Liver (tissue), 10 donors: ENCODE measurements at places on chromosomes 6 and 20.

- DNase-seq: no peak
Measured at GRCh38 chr6:81865712-81866111, 113.2 kb upstream of the TENT5A start.

DNA sequence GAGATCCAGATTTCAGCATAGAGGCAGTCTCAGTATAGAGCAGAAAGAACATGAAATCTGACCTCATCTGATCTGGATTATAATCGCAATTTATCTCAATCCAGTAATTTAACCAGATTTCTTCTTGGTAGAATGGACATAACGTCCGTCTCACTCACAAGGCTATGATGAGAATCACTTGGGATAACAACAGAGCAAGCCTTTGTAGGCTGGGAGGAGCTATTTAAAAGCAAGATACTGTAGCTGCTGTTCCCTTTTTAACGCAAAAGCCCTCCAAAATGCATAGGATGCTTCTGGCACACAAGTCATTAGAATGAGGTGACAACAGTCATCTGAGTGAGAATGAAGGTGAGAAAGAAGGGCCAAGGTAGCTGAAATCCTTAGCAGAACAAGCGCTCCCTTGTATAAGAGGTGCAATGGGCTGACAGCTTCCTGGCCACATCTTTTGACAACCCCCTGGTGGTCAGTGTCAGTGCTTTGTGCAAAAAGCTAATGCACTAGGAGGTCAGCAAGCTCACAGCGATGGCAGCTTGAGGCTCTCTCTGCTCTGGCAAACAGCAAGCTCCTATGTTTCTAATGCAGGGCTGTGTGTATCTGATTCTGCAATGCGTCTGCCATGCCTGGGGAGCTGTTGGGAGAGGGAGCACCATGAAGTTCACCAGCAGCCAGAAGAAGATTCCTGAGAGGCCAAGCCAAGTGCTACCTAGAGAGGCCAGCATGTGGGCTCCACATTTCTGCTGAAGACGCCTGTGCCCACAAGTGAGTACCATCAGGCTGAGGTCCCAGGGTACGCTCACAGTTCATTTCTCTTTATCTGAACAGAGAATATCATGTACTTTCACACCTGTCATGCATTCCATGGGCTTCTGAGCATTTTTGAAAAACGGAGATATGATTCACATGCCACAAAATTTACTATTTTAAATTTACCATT lies 16.2 kb downstream of the METTL24 start:
- DNase-seq: no peak

- no peak for DNase-seq
Measured at GRCh38 chr6:113968472-113968871, 2.5 kb downstream of the HDAC2 start.

DNA sequence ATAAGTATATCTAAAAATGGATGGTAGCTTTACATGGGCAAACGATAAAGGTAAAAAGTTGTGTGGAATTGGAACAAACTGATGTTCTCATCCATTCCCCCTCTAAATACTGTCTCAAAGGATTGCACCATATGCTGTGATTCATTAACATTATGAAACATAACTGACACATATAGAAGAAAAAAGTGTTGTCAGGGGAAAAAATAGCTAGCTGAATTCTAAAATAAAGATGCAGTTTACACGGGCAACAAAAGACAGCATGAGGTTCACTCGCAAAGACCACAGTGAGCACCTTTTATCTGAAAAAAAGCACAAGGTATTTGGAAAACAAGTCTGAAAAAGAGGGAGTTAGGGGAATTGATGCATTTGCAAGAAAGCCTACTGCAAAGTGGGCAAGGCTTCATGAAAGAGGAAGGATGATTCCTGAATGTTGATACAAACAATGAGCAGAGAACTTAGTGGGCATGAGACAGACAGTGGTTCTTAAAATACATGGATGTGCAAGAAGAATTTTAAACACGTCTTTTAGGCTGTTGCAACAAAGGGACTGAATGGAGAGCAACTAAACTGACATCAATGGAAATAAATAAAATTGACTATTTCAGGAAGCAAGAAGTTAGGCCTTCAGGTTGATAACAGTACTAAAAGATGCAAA lies 280.9 kb downstream of the KIF16B start:
- no peak for DNase-seq

GRCh38 chr6:162899148-162899547 lies 171.4 kb downstream of the PACRG start:
- DNase-seq: no peak

DNA sequence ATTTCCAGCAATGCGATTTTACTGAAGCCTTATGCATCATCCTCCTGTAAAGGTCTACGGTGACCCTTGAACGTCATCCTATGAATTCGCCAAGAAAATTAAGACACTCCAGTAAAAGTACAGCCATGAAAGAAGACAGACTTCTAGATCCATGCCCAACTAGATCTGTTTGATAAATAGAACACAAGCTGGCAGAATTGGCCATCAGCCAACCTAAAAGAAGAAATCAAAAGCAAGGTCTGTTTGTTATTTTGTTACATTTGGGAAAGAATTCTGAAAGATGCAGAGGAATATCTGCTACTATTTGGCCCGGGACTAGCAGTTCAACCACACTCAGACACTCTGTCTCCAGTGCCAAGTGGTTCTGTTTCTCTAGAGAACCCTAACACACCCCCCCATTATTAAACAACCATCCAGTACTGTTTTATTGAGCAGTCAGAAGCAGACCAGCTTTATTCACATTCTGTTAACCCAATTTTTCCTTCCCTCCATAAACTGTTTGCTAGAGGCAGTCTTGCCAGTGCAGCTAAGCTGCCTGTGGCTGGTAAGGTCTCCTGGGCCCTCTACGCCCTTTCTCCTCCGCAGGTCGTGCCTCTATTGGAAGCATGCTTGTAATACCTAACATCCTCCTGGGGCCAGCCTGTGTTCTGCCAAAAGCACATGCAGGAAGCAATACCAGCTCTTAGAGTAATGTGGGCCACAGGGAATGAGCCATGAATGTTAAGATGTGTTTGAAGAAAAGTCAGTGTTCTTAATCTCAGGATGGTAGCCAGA lies 30.7 kb downstream of the LY86 start:
- DNase-seq: no peak

- DNase-seq: no peak
Measured at GRCh38 chr6:91288741-91289140, 701.9 kb upstream of the MAP3K7 start.

DNA sequence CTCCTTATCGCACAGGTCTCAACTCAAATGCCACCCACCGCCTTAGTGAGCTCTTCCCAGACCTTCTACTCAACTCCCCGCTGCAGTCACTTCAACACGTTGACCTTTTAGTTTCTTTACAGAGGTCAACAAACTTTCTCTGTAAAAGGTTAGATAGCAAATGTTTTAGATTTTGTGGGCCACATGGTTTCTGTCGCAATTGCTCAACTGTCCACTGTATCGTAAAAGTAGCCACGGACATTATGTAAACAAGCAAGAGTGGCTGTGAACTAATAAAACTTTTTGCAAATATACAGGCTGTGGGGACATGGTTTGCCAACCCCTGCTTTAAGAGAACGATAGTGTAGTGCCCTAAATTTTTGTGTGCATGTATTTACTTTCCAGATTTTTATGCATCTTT lies 247.6 kb upstream of the TSHZ2 start:
- no peak for DNase-seq
